ENCODE measurements at places on chromosomes 5 and 9. TPM values are rescaled to one million over a fixed set of nuclear protein-coding genes. Genes with fewer than 3 reads are reported as not detected.
A peak's percentile ranks its signal among the peaks of the same experiment; 100 is the strongest.

GRCh38 chr9:20297646-20298084 lies 324.6 kb downstream of the MLLT3 start:
- DNase-seq = no peak

DNA sequence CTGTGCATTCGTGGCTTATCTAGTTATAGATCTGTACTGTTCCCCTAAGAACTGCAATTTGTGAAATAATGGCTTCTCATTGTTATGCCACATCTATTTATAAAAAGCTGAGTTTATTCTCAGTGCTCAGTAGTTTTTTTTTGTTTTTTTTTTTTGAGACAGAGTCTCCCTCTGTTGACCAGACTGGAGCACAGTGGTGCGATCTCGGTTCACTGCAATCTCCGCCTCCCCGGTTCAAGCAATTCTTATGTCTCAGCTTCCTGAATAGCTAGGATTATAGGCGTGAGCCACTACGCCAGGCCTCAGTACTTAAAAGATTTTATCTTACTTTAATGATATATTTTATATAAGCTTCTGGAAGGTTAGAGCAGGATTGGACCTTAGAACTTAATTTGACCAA lies 19.0 kb downstream of the SEC61B start:
- no peak for DNase-seq

GRCh38 chr9:133140174-133140505 lies 19.1 kb upstream of the RALGDS start:
- no peak for DNase-seq

- DNase-seq = no peak
Measured at GRCh38 chr5:126531543-126532120, 63.4 kb downstream of the ALDH7A1 start.

Gene NXNL2
- 1.3 TPM for total RNA-seq

- no peak for DNase-seq
Measured at GRCh38 chr5:32953694-32954093, 242.6 kb downstream of the NPR3 start.

Gene MSX2
- total RNA-seq = 0.49 TPM

- DNase-seq = no peak
Measured at GRCh38 chr5:15604986-15605385, 105.0 kb downstream of the FBXL7 start.

DNA sequence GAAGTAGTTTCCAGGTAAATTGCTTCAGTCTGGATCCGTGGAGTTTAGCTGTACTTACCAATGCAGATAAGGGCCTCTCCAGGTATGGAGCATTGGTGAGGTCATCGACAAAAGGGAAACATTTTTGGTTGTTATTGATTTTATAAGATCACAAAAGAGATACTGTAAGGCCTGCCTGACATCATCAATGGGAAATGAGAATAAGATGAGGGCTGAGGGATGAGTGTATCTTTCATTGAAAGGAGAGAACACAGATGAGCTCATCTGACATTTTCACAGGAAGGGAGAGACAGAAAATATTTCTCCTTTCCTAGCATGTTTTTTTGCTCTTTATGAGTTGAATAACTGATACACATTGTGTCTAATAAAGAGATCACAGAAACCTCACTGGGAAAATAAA lies 233.6 kb downstream of the SAXO1 start:
- no peak for DNase-seq

Gene PDCD1LG2
- total RNA-seq = 3.0 TPM

GRCh38 chr5:88727705-88728313 lies 155.2 kb downstream of the MEF2C start:
- DNase-seq = no peak

- DNase-seq = no peak
Measured at GRCh38 chr5:14869668-14870164, 1.9 kb downstream of the ANKH start.

Gene CYLC2
- not detected for total RNA-seq

DNA sequence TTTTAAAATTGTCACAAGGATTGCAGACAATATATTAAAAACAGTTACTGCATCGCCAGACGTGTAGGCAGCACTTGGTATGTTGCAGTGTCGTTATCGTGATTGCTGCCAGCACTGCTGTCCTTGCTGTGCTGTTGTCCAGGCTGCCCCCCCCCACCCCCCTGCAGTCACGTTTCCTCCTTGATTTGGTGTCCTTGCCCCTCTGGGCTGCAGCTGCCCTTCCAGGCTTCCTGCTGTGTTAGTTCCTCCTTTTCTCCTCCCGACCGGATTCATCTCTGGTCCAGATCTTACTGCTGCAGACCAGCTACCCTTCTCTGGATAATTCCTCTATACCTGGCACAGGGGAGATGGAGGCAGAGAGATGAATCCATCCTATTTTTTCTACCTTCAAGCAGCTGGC lies 298.9 kb downstream of the TRIM32 start:
- no peak for DNase-seq

DNA sequence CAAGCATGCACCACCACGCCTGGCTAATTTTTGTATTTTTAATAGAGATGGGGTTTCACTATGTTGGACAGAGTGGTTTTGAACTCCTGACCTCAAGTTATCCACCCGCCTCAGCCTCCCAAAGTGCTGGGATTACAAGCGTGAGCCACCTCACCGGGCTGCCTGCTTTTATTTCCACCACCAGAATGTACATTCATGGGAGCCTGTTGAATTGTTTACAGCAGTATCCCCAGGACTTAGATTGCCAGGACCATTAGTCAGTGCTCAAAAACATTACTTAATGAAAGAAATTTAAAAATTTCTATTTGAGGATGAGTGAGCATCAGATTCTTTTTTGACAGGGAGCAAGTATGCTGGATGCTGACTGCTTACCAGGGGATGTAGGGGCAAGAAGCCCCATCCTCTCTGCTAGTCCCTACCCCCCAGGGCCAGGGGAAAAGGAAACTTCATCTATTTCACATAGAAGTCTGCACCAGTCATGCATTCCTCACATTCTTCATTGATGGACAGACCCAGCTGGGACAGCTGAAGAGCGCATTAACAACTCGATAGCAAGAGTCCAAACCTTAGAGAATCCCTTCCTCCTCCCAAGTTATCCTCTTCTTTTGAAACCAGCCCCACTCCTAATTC lies 10.3 kb upstream of the RGMB start:
- no peak for DNase-seq

Gene IRX2
- total RNA-seq = 0.13 TPM

GRCh38 chr5:87298692-87299362 lies 31.1 kb downstream of the RASA1 start:
- DNase-seq = no peak

- no peak for DNase-seq
Measured at GRCh38 chr9:16068476-16068875, 515.6 kb downstream of the CCDC171 start.

DNA sequence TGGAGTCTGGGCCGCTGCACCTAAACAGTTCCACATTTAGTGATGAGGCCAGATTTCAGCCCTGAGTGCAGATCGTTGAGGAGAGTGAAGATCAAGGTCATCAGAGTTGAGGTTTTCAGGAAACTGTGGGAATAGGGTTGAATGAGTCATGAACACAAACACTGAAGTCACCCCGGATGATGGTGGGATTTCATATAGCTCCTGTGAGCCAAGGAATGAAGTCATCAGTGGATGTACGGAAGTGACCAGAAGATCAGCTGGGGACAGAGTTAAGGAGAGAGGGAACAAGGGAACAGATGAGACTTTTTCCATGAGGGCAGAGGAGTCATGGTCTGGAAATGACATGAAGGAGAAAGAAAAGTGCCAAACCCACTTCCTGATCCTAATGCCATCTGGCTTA lies 36.5 kb downstream of the PALM2AKAP2 start:
- DNase-seq = peak; percentile 55

DNA sequence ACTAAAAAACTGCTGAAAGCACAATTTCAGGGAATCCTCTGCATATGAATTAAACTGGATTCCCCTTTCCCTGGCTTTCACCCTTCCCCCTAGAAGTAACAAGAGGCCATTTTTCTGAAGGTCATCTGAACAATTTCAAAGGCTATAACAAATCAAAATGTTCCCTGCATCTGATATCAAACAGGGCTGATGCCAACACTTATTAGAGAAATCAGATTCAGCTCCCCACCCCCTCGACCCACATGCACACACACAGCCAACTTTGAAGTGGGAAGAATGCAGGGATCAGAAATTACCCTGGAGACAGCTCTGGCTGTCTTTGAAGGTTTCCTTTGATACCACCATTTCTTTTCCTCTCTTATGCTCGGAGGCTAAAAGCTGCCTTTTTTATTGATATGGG lies 149.0 kb upstream of the RAPGEF1 start:
- DNase-seq = no peak

DNA sequence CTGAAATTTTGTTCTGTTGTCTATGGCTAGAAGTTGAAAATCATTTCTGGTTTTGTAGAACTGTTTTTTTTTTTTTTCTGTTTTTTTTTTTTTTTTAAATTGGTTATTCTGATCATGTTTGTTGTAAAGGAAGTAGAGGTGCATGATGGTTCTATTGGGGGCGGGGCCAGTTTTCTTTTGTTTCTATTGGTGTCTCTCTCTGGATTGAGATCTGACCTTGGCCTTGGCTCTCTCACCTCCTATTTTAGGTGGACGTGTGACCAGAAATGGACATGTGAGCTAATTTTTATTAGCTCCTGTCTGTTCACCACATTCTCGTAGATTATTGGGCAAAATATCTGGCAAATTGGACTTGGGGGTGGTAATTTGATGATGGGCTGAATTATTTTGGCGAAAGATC lies 3.2 kb downstream of the ZNF618 start:
- no peak for DNase-seq

Gene SH3TC2
- total RNA-seq = 59.1 TPM

DNA sequence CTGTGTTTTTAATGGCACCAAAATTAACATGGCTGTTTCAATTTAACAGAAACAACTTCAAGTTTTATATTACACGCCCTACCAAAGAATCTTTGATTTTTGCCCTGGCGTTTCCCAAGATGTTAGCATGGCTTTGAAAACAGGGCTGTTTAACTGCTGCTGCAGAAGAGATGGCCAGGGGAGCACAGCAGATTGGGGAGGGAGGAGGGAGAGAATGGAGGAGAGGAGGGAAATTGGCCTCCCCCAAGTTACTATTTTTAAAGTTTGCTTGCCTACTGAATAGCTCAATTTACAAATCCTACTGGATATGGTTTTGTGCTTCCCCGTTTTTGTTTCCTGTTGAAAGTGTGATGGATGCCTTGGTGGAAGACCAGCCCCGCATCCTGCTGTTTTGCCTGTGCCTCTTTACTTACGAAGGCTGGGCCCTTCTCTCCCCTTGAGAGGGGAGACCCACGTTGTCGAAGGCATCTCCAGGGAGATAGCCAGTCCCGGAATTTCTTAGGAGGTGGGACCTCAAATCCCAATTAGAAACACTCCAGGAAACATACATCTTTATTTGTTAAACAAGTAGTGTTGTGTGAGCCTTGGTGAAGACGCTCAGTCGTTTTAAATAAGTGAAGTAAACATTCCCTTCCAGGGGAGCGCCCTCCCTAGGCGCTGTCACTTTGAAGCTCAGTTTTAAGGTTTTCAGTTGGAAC lies 98.6 kb downstream of the AOPEP start:
- no peak for DNase-seq

DNA sequence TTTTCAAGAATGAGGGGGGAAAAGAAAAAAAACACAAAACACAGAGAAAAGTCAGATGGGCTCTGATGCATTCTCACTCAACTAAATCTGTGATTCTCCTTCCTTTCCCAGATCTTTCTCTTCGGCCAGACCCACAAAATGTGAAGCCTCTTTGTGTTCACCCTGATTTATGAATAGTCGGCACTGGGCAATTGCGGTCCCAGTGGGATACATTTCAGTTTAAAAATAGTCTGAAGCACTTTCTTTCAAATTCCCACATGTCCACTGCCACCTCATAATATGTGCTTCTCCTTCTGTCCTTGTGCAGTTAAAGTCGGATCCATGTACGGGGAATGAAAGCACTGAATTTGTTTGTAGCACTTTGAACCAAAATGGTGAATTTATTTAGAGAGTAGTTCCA lies 995.4 kb upstream of the WWC1 start:
- DNase-seq = no peak

Gene TLE1
- total RNA-seq = 56.6 TPM

GRCh38 chr9:130029223-130029973 lies 13.6 kb downstream of the FNBP1 start:
- DNase-seq = no peak
